Astrocyte of the cerebellum (primary cell): ENCODE measurements at places on chromosomes 5 and 9.

DNA sequence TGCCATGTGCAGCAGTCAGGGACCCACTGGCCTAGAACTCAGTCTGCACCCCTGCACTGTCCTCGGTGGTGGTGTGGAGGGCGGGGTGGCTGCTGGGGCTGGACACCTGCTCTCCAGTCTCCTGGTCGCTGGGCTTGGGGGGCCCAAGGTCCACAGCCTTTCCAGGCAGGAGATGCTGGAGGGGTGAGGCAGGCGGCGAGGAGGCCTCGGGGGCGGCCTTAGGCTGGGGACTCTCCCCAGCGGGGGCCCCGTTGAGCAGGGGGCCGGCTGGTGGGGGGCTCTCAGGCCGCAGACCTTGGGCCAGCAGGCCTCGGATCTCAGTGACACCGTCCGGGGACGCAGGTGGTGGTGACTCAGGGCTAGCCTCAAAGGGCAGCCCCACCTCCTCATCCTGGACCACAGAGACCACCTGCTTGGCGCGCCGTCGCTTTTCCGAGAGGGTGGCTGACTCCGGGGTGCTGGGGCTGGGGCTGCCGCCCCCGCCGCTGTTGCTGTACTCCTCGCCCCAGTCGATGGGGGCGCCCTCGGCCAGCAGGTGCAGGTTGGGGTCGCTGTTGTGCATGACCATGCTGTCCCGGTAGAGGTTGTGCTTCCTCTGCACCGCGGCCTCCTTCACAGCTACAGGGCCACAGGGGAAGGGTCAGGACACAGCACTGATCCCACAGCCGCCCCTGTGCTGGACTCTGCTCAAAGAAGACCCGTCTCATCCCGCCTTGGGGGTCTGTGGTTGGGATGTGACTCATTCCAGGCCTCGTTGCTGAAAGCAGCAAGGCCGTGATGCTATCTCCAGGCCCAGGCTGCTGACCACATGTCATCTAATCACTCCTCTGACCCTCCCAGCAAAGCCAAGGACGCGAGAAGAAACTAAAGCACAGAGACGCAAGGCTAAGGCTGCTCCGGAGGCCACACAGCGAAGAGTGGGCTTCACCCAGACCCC, 55.8 kb downstream of the LRSAM1 start:
- no peak for DNase-seq

- DNase-seq = no peak
Observed at GRCh38 chr9:87465816-87466215, 31.9 kb upstream of the DAPK1 start.

DNA sequence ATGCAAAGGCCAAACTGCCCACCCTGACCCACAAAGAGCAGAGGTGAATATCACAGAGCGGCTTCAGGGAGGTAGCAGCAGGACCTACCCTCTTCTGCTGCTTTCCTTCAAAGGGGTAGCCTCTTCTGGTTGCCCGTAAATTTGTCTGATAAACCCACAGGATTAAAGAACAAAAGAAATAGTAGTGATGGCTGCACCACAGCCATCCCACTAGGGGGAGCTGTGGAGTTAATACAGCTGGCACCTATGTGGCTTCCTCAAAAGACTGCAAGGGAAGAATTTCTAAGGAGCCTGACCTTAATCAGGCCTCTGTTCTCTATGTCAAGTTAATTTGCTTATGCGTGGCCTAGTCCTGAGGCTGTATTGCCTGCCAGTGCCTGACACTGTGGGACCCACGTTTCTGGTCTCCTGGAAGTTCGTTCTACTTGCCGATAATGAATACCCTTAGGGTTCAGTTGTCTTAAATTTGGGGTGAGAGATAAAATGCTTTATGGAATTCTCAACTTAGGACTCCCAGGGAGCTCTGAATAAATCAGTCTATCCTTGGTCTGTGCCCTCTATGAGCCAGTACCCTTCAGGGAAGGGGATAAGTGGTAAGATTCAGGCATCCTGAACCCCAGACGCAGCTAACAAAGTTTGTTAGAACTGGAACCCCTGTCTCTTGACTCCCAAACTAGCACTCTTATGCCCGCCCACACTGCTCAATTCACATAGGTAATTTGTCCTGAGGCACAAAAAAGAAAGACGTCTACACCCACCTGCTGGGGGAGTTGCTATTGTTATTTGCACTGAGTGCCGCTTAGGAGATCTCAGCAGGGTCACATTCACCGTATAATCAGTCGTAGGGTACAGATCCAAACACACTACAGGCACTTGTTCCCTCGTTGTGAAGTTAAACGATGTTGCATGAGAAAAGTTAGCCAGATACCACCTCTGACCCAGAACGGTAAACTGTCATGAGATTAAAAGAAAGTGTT, 77.1 kb downstream of the SUSD1 start:
- peak; percentile 67 for DNase-seq

GRCh38 chr9:26561928-26562327, 330.7 kb downstream of the CAAP1 start:
- DNase-seq = no peak

- no peak for DNase-seq
Observed at GRCh38 chr5:53476531-53477480, 3.6 kb upstream of the FST start.

- DNase-seq = peak; percentile 58
Observed at GRCh38 chr9:91424403-91425176, 958 bp upstream of the NFIL3 start.

- DNase-seq = no peak
Observed at GRCh38 chr9:104826911-104827310, 63.0 kb downstream of the NIPSNAP3B start.

- DNase-seq = no peak
Observed at GRCh38 chr5:149800633-149801032, 70.5 kb downstream of the PPARGC1B start.

DNA sequence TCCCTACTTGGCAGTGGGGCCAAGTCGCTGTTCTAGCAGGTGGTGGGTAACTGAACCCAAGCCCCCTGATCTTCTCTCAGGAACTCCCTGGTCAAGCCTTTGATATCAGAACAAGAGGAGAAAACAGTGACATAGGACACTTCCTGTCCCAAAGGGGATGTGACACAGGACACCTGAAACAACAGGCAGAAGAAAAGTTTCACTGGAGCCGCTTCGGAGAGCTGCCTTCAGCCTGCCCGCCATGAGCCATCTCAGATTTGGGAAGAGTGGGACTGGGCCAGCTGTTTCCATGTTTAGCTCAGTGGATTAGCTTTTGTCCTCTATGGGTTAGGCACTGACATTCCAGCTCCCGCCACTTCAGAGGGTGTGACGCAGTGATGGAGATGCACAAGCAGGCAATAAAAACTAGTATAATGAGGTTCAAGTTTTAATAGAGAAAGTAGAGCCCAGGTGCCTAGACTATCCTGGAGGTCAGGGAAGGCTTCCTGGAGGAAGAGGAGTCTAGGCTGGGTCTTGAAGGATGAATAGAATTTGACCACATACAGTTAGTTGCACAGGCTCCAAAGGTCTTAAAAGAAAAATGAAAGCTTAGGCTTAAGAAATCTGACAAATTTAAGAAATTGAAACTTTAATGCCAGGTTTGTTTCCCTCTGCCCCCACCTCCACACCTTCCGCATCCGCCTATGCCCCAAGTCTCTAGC, 104.1 kb upstream of the SPRY4 start:
- DNase-seq = no peak

DNA sequence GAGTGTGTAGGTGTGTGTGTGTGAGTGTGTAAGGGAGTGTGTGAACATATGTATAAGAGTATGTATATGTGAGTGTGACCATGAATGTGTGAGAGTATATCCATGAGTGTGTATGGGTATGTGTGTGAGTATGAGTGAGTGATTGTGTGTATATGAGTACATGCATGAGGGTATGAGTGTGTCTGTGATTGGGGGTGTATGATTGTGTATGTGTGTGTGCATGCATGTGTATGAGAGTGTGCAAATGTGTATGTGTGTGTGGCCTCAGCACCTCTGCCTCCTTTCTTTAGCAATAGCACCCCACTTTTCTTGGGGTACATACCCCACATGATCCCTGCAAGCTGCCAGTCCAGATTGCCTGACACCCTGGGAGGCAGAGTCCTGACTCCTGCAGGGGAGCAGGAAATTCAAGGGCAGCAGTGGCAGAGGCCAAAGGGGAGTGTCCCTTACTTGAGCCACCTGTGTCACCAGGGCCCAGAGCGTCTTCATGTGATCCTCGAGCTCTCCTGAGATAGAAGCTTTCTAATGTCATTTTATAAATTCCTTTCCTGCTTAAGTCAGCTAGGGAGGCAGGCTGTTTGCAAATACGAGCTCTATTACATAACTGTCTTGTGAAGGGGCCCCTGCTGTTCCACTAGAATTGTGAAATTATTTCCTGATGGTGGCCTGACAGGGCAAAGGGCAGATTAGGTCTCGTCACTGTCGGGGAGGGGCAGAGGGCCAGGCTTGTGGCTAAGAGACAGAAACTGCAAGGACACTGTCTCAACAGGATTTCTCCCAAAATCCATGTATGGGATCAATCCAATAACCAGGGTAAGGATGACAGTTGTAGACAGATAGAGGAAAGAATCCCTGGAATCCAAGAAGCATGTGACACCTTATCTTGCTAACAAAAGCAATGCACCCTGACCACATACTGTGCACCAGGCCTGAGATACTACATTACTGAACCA, 389.1 kb downstream of the GADD45G start:
- DNase-seq = no peak

DNA sequence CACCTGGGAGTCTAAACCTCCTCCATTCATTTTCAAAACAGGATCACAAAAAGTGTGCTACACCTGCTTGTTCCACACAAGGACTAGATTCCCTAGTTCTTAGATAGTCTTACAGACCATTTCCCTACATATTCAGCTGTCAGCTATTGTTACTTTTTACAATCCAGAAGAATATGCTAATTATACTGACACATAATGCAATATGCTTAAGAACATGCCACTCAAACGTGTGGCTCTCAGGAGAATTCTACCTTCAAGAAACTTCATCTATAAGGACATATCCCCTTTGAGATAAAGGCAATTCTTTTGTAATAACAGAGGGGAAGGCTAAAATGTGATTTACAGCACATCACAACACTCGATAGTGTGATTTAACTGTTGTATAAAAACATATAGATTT, 456.1 kb upstream of the ARRDC3 start:
- no peak for DNase-seq

DNA sequence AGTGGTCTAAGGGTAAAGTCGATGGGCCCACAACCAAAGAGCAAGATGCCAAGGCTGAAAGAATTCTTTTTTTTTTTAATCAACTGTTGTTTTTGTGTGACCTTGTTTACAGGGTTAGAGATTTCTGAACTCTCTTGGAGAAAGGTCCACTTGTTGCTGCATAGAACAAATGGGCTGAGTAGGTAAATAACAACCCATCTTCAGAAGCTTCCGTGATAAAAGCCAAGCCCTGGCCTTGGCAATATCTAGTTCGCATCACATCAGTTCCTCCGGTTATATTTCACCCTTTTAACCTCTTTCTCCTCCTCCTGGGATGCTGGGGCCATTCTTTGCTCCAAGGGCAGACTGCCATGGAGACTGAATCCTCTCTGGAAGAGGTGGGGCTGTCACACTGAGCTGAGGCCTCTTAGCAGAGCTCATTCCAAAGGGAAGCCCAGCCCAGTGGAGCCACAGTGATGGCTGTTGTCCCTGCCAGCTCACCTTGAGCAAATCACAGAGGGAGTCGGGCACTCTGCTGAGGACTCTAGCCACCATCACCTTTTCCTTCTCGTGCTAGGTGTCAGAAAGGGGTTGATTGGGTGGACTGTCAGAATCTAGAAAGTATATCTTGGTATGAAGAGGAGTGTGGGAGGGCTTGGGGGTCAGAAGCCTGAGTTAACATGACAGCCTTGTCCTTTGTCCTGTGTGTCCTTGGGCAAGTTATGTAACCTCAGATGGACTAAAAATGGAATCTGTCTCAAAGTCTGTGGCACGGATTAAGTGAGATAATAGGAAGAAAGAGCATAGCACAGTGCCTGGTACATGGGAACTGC, 17.9 kb downstream of the ANKRD55 start:
- DNase-seq = no peak

DNA sequence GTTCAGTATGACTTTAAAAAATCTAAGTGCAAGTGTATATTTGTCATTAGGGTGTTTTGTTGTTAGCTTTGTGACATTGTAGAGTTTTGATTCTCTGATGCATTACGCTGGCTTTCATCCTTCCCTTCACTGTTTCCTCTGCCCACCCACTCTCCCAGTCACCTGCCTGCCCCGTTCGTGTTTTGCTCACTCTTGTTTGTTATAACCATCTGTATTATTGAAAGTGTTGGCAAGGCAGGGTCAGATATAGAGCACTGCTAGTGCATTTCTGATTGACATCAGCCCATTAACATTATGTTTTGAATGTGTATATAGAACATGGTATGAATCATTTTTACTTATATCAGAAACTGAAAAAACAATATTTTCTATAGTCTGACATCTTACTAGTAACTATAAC, 27.3 kb downstream of the SCGB3A1 start:
- DNase-seq = no peak

GRCh38 chr5:90940227-90940995, 381.8 kb downstream of the ADGRV1 start:
- no peak for DNase-seq

GRCh38 chr5:90408571-90409317, 812 bp downstream of the CETN3 start:
- no peak for DNase-seq

GRCh38 chr9:12516031-12516430, 177.2 kb upstream of the TYRP1 start:
- no peak for DNase-seq

DNA sequence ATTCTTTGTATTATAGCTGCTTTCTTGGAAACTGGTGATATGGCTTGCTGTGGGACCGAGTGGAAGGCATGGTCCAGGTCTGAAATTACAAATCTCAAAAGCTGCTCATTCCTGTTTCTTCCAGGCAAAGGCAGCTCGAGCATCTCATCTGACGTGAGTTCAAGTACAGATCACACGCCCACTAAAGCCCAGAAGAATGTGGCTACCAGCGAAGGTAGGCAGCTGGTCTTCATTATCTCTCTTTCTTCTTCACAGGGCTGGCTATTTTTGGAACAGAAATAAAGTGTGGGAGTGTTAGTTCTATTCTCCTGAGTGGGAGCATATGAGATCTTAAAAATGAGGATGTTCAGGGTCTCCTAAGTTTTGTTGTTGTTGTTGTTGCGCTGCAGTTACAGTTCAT, 115.9 kb downstream of the FBXL7 start:
- DNase-seq = no peak
